Activated CD4-positive, alpha-beta T cell treated with anti-CD3 and anti-CD28 coated beads for 36 hours (primary cell): ENCODE measurements at places on chromosomes 1 and 21.
A peak's percentile ranks its signal among the peaks of the same experiment; 100 is the strongest.

GRCh38 chr1:203906932-203907331 lies 45.5 kb downstream of the SNRPE start:
- DNase-seq, result no peak
- H3K27me3 ChIP-seq, result peaks cover 4% of the 10 kb centered on the region
- H3K4me1 ChIP-seq, result no peaks in the 10 kb centered on the region
- H3K4me3 ChIP-seq, result no peak overlapping the region

DNA sequence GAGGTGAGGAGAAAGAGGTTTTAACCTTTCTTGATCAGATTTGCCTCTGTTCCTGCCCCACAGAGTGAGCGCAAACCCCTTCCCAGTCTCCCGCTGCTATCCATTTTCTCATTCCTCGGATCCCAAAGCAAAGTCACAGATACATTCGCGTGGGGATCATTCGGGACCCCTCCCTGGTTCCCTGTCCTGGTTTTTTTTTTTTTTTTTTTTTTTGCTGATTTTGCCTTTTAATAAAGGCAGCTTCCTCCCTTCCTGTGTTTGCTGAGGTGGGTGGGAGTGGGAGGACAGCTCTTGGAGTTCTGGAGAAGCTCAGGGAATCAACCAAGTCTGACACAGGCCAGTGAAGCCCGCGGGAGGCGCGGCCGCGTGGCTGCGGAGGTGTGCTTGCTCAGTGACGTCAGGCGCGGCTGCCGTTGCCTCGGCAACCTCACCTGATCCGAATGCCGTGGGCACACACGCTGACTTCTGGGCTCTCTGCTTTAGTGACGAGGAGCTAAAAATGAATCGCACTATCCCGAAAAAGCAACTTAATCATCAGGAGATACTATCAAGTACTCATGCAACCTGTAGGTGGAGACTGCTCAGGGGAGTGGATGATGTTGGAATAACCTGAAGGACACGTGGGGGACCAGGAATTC lies 106.4 kb downstream of the TBX19 start:
- H3K4me3 ChIP-seq, result peak overlapping the region; percentile 15
- H3K27me3 ChIP-seq, result peaks cover 3% of the 10 kb centered on the region
- peak overlapping the region; percentile 82 for H3K27ac ChIP-seq

DNA sequence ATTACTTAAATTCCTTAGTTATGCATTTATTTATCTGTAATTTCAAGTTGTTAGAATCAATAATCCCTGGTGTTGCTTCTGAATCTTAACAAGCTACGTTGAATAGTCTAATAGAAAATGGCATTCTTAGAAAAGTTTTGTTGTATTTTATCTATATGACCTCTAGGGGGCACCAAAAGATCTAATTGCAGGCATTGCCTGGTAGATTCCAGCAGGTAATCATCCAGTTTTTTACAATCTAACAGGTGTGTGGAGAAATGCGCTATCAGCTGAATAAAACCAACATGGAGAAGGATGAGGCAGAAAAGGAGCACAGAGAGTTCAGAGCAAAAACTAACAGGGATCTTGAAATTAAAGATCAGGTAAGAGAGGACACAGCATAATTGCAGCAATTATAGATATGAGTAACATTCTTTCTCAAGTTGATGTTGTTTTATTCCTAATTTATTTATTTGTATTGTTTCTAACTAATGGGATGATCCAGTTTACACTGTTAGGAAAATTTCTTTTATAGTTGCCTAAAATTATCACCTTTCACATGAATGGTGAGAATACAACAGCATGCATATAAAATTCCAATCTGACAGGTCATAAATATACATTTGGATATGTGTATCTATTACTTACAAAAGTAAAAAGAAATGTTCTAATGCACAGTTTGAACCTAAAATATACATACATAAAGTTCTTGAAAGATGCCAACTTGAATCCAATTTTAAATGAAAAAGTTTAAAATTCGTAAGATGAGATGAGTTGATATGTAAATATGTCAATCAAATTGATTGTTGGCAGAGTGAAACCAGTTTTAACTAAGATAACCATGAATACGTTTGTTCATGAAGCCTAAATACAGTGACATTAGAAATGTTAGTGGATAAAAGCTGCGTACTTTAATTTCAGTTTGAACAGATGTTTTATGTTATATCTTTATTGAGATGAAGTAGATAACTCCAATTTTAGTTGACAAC lies 88.4 kb downstream of the SDCCAG8 start:
- H3K36me3 ChIP-seq, result peaks cover 12% of the 10 kb centered on the region
- H3K27ac ChIP-seq, result no peak overlapping the region
- H3K4me3 ChIP-seq, result no peak overlapping the region
- H3K27me3 ChIP-seq, result no peaks in the 10 kb centered on the region

- DNase-seq, result no peak
- H3K36me3 ChIP-seq, result no peaks in the 10 kb centered on the region
- no peaks in the 10 kb centered on the region for H3K4me1 ChIP-seq
- no peak overlapping the region for H3K4me3 ChIP-seq
- H3K27me3 ChIP-seq, result no peaks in the 10 kb centered on the region
- H3K27ac ChIP-seq, result no peak overlapping the region
These were observed 13.6 kb upstream of the PADI3 start for GRCh38 chr1:17235135-17235885.

DNA sequence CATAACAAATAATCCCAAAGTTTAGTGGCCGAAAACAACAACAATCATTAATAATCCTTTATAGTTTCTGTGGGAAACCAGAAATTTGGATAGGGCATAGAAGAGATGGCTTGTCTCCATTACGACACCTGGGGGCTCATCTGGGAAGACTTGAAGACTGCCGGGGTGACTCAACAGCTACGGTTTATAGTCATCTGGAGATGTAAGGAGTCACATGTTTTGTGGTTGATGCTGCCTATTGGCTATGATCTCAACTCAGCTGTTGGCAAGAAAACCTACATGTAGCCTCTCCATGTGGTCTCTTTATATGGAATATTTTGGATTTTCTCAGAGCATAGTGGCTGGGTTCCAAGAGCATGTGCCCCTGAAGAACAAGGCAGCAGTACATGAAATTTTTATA lies 29.3 kb upstream of the TSPAN2 start:
- H3K4me1 ChIP-seq, result no peaks in the 10 kb centered on the region
- H3K27me3 ChIP-seq, result peaks cover 9% of the 10 kb centered on the region
- DNase-seq, result no peak

DNA sequence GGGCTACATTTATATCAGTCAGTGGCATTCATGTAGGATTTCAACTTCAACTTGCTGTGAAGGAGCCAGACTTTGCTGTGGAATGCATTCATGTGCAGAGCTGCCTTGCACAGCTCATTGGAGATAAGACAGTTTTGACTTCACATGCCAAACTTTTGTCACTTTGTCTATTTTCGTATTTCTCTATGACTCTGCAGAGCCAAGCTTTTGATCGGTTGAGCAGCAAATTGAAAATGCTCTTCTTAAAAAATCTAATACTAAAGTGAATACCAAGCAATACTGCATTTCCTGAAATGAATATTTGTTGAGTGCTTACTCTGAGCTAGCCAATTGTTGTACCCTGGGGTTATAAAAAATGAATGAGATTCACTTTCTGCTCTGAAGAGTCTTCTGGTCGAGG lies 388.7 kb downstream of the ST6GALNAC3 start:
- no peak overlapping the region for H3K4me3 ChIP-seq
- H3K4me1 ChIP-seq, result peaks cover 9% of the 10 kb centered on the region
- no peak overlapping the region for H3K27ac ChIP-seq
- no peak for DNase-seq
- H3K27me3 ChIP-seq, result no peaks in the 10 kb centered on the region
